CD4-positive, alpha-beta T cell treated with Interleukin-6 for 4 hours (primary cell): ENCODE measurements at places on chromosomes 6 and 20.

GRCh38 chr6:35638679-35639078 is 50.0 kb downstream of the FKBP5 start:
- DNase-seq, result no peak

DNA sequence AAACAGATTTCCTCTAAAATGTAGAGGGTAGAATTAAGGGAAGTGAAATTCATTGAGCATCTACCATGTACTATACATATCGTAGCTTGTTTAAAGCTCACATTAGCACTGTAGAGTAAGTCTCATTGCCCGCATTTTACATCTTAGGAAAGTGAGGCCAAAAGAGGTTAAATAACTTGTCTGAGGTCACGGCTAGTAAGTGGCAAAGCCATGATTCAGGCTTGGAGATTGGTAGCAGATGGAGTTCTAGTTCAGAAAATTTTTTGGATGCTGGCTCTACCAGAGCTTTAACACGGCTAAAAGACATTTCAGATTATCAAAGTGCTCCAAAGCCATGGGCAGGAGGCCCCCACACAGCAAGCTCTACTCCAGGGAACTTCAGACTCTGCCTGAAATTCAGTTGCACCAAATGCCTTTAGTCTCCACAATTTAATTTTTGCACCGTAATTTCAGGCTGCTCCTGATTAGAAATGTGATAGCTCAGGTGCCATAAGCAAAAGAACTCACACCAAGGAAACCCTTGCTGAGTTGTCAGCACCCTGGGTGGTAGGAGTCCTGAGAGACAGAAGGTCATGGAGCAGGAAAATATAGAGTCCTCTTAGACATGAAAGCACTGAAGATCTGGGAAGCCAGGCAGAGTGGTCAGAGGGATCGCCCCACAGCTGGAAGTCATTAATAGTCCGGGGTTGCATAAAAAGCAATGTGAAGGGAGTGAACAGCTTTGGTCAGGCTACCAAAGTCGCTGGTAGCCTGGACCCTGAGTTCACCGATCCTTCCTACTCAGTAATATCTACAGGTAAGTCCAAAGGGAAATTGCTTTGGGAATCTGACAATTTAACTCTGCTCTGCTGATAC is 55.2 kb upstream of the ASIP start:
- DNase-seq, result no peak

GRCh38 chr6:17446713-17447112 is 53.3 kb downstream of the CAP2 start:
- no peak for DNase-seq

GRCh38 chr6:166052837-166053236 is 114.8 kb downstream of the TBXT start:
- no peak for DNase-seq

DNA sequence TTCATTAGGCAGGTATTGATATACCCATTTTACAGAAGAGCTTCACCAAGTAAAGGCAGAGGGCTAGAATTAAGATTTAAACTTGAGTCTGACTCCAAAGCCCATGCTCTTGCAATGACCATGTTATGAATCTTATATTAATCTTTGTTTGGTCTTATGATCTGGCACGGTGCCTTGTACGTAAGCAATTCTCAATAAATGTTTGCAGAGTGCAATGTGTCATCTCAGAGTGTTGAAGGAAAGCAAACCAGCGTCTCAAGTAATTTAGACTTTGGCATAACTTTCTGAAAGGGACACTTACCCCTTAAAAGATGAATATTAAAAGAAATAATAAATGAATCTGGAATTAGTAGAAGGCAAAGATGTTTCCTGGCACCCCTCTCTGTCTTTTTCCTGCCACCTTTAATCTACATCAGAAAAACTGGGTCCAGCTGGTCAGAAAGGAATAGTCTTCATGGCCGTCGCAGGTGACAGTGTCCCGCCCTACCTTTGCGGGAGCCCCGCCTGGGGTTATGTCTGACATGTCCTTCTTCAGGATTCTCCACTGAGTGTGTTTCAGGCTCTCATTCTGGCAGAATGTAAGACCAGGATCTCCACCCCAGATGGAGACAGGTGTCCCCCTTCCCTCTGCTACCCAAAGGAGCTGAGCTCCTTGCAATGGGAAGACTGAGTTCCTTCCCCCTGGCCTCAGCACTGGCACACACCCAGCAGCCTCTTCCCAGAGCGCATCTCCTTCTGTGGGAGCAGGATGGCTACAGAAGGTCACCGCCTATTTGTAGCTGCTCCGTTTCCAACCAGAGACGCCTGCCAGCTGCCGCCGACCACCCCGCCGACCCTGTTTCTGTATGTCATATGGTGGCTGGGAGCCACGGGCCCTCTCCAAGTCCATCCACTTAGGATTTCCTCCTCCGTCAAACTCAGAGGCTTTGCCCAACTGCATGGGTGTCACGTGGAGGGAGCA is 266.3 kb upstream of the ECI2 start:
- DNase-seq, result no peak

DNA sequence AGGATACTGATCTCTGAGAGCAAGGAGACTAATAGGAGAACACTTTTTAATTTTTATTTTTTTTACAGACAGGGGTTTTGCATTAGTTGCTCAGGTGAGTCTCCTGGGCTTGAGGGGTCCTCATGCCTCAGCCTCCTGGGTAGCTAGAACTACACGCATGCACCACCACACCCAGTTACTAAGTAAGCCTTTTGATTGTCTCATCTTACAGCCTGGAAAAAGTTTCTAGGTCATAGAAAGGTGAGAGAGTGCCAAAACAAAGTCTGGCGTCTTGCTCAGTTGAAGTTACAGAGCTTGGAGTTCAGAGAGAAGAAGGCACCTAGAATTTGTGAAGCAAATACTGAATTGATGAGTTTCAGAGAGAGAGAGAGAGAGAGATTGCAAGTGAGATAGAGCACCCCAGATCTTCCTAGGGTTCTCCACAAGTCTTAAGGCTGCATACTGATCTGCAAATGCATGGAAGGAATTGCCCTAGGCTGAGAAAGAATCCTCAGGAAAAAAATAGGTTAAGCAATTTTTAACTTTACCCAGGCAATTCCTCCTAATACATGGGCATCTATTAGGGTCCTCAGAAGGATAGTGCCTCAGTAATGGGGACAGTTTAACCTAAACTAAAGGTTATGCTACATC is 37.6 kb upstream of the PHIP start:
- no peak for DNase-seq

GRCh38 chr20:57469418-57470211 is 55.3 kb downstream of the CTCFL start:
- no peak for DNase-seq

- DNase-seq, result no peak
These were observed 95.6 kb downstream of the KIF16B start for GRCh38 chr20:16477632-16478031.

DNA sequence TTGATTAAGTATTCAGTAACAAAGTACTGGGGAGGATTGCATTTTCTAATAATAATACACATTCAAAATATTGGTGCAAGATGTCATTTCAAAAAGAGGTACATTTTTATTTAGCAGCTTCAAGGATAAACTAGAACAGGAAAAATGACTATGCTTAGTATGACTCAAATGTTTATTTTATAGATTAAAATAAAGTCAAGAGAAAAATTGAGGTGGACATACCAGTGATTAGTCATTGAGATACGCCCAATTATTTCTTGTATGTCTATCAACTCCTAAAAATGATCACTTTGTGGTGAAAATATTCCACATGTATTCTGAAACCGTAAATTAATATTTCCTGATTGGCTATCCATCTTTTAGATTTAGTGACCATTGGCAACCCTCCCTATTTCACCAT is 96.7 kb downstream of the PHF3 start:
- DNase-seq, result no peak

GRCh38 chr6:162292915-162293314 is 434.7 kb downstream of the PRKN start:
- DNase-seq, result no peak

DNA sequence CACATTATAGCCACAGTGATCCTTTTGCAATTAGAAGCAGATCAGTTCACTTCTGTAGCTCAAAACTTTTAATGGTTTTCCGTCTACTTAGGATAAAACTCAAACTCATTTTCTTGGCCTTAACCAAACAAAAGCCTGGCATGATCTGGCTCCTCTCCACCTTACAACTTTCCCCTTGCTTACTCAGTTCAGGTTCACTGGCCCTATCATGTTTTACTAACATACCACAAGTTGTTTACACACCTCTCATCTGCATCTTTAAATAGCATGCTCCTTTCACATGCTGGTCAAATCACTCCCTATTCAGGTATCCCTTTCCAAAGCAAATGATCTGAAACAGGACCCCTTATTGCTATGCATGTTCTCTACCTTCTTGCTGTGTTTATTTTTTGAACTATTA is 191.4 kb upstream of the FAM83B start:
- DNase-seq, result no peak

- DNase-seq, result no peak
These were observed 232.5 kb upstream of the TAB2 start for GRCh38 chr6:149084808-149085556.

GRCh38 chr6:52649536-52650160 is 21.3 kb upstream of the TMEM14A start:
- DNase-seq, result no peak

- no peak for DNase-seq
These were observed 89.9 kb downstream of the AKAP7 start for GRCh38 chr6:131225127-131225526.

- no peak for DNase-seq
These were observed 708.4 kb downstream of the CD109 start for GRCh38 chr6:74404366-74404765.

DNA sequence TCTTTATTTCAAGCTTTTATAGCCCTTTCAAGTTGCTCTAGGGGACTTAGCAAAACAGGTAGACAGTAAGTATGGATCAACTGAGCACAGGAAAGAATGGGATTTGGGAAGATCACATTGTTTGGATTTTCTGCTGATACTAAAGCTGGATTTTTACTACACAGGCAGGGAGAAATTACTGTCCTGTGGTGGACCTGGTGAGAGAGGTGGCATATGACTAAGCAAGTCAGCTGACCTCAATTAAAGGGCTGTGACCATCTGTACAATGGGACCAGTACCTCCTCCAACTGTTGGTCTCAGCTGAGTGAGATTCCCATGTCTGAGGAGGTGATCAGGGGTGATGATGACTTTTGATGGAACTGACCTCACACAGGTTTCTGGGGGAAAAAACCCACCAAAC is 28.0 kb downstream of the RREB1 start:
- DNase-seq, result no peak

DNA sequence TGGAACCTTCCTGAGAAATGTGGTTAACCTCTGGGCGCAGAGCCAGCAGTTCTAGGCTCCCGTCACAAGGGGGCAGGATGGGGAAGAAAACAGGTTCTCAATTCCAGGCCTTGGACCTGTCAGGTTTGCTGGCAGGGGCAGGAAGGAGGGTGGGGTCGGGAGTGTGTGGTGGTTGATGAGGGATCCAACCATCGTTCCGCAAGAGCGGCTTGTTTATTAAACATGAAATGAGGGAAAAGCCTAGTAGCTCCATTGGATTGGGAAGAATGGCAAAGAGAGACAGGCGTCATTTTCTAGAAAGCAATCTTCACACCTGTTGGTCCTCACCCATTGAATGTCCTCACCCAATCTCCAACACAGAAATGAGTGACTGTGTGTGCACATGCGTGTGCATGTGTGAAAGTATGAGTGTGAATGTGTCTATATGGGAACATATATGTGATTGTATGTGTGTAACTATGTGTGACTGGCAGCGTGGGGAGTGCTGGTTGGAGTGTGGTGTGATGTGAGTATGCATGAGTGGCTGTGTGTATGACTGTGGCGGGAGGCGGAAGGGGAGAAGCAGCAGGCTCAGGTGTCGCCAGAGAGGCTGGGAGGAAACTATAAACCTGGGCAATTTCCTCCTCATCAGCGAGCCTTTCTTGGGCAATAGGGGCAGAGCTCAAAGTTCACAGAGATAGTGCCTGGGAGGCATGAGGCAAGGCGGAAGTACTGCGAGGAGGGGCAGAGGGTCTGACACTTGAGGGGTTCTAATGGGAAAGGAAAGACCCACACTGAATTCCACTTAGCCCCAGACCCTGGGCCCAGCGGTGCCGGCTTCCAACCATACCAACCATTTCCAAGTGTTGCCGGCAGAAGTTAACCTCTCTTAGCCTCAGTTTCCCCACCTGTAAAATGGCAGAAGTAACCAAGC is 29.6 kb downstream of the SRSF3 start:
- peak; percentile 85 for DNase-seq

- DNase-seq, result peak; percentile 2
These were observed 403.4 kb downstream of the GJA1 start for GRCh38 chr6:121838842-121839241.

GRCh38 chr20:62238569-62239277 is 402 bp downstream of the OSBPL2 start:
- DNase-seq, result peak; percentile 18

DNA sequence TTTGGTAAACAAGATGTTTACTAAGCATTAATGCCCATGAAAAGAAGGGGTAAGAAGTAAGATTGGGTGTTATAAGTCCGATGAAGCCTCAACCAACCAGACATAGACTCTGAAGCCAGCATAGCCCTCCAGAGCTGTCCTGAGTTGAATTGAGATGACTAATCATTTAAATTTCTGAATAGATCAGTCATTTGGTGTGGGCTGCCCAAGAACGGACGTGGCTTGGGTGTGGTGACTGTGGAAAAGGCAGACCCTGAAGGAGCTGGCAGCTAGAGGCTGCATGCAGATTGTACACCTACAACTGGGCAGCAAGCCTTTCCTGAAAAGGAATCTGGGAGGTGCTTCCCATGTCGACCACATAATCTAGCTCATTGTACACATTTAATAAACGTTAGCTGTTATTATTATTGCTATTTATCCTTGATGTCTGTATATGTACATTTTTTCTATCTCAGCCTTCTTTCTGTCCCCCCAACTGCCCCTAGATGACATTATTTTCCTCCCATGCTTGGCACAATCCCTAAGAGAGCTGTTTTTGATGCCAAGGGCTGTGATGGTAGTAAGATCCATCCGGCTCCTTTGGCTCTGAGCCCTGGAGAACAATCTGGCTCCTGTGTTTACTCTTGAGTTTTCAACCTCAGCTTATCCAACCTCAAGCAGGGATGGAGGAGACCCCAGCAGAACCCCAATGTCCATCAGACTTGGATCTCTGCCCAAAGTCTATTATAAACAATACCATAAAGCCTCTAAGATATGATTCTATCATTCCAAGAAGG is 57.6 kb upstream of the JAG1 start:
- DNase-seq, result no peak

GRCh38 chr6:18550119-18550518 is 163.0 kb downstream of the RNF144B start:
- DNase-seq, result no peak

DNA sequence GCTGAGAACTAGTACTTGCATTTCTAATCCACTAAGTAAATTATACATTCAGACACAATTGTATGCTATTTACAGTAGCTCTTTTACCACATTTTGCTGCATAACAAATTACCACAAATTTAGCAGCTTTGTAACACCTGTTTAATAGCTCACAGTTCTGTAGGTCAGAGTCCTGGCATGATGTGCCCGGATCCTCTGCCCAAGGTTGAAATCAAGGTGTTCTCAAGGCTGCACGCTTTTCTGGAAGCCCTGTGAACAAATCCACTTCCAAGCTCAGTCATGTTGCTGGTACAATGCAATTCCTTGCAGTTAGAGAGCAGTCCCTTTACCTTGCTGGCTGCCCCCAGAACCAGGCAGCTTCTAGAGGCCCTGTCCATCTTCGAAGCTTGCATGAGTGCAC is 716.0 kb downstream of the HACE1 start:
- DNase-seq, result no peak

- no peak for DNase-seq
These were observed 221.4 kb upstream of the RREB1 start for GRCh38 chr6:6886171-6886885.
